ENCODE measurements at places on chromosomes 11 and 22.

GRCh38 chr11:113562576-113562975 lies 87.4 kb upstream of the DRD2 start:
- DNase-seq: no peak

DNA sequence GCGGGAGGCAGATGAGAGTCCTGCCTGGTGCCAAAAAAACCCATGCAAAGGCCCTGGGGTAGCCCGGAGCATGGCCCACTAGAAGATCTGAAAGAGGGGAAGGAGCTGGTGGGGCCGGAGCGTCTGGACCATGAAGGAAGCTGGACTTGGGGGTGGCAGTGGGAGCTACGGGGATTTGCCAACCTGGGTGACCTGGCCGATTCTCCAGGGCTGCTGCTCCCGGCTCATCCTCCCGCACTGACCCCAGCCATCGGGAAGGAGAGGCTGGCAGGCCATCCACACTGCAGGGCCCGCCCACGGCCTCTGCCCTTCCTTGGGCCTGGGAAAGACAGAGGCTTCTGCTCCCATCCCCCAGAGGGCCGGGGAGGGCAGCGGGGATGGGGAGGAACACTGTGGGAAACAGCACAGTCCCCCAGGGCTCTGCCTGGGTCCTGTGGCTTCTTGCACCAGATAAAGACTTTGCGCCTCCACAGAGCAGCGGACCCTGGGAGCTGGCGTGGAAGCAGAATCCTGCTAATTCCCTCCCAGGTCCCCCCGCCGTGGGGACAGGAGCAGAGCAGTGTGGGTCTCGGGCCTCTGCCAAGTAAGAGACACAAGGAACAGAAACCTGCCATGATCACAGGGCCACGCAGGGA lies 87.1 kb upstream of the LINC01488 start:
- DNase-seq: no peak

GRCh38 chr11:70547821-70548670 lies 149.7 kb downstream of the CTTN start:
- DNase-seq: no peak

DNA sequence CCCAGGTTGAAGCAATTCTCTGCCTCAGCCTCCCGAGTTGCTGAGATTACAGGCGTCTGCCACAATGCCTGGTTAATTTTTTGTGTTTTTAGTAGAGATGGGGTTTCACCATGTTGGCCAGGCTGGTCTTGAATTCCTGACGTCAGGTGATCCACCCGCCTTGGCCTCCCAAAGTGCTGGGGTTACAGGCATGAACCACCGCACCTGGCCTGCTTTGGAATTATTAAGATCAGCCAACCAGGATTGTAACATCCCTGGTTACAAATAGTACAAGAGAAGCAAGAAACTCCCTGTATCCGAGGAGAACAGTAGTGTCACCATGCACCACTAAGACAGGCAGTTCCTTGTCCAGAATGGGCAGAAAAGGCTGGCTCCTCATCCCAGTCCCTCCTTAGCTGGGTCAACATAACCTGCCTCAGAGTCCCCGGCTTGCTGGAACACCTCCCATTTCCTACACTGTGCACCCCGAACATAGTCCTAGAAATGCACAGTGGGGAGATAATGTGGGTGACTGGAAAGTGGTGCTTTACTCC lies 77.2 kb upstream of the INCENP start:
- DNase-seq: no peak

DNA sequence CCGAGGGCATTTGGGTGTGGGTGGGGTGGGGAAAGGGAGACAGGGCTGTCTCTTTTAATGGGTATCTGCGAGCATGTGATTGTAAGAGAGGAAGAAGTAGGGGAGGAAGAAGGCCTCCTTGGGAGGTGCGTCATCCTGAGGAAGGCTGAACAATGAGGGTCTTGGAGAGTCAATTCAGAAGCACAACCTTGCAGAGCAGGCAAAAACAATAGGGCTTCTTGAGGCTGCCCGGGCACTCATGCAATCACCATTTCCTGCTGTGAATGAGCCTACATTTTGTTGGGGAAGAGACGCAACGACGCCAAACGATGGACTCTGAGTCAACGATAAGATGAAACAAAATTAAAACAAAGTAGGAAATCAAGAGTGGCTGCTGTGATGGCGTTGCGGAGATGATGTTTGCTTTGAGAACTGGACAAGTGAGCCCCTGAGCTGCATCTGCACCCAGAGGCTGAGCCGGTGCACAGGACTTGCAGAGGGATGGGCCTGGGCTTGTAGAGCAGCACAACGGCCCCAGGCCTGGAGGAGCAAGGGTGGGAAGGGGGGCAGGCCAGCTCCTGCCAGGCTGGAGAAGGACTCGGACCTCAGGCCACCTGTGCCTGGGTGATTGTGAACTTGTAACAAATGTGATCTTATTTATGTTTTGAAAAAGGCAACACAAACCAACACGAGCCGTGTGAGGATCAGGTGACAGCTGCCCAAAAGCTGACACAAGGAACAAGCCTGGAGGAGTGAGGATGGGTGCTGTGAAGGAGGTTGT lies 92.3 kb upstream of the B3GAT1 start:
- DNase-seq: no peak

DNA sequence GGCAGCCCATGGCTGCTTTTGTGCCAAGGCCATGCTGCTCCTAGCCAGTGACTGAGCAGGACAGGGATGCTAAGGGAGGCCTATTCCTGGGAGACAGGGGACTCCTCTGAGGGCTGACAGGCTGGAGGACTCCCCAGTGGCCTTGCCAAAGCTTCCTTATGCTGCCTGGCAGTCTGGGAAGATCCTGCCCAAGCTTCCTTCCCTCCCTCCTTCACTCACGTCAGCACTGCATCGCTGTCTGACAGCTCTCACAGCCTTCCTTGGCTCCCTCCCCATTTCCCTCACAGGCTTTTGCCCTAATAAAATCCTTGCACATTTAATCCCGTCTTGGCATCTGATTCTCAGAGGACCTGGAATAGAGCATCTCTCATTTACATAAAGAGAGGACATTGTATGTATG lies 26.5 kb downstream of the HTR3A start:
- DNase-seq: peak; percentile 9

GRCh38 chr11:31619980-31620379 lies 110.4 kb downstream of the ELP4 start:
- DNase-seq: no peak

DNA sequence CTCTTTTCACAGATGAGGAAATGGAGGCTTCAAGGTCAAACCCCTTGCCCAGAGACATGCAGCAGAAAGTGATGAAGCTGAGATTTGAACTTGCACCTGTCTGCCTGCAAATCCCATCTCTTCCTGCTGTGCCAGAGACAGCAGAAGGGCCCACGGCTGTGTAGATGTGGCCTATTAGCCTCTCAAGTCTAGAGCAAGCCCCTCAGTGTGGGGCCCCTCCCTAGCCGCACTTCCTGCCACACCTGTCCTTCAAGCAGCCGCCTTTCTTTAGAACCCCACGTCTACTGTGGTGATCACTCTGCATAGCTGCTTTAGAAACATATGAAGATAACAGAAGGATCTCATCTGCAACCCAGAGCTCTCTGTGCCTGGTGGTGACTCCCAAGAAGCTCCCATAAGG lies 41.2 kb upstream of the JAM3 start:
- DNase-seq: no peak

DNA sequence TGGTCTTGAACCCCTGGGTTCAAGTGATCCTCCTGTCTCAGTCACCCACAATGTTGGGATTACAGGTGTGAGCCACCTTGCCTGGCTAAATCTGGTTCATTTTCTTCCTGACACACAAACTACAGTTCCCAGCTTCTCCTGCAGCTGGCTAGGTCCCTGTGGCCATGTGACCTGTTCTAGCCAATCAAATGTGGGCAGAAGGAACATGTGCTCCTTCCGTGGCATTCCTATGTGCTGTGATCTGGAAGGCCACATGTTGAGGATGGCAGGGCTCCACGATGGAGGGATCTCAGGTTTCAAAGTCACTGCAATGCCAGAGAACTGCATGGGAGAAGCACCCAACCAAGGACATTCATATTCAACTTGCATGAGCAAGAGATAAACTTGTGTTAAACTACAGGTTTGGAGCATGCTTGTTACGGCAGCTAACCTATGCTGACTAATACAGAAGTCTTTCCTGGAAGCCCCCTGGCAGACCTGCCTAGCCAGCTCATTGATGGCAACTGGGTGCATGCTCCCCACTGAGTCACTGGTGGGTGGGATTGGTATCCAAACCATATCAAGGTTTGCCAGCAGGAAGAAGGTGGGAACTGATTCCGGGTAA lies 86.0 kb downstream of the RPS6KA4 start:
- DNase-seq: no peak

DNA sequence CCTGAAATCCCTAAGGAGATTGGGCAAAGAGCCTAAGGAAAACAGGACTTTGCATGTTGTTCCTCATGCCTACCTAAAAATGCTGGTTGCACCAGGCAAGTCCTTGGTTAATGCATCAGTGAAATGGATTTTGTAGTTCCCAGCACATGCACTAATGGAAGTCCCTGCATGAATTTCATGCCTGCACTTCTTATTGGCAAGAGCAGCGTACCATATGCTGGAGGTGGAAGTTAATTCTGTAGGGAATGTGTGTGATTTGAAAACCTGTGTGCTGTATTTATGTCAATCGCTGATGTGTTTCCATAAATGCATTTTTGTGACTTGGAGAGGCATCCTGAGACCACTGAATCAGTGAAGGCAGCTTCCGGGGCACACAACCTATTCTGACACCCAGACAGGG lies 140.3 kb upstream of the MTNR1B start:
- DNase-seq: no peak

DNA sequence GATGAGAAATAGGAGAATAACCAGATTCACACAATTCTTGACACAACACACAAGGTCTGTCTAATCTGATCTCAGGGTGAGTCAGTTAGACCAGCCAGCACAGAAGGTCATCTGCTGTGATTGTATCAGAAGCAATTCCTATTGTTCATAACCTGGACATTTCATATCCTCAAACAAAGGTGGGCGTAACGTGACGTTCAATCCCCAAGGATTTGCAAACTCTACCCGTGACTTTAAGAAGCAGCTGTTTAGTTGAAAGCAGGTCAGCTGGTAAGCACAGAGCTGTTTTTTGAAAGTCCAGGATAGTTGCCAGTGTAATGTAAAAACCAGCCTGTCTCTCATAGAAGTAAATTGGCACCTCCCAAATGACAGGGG lies 385.1 kb downstream of the DCDC1 start:
- DNase-seq: no peak

DNA sequence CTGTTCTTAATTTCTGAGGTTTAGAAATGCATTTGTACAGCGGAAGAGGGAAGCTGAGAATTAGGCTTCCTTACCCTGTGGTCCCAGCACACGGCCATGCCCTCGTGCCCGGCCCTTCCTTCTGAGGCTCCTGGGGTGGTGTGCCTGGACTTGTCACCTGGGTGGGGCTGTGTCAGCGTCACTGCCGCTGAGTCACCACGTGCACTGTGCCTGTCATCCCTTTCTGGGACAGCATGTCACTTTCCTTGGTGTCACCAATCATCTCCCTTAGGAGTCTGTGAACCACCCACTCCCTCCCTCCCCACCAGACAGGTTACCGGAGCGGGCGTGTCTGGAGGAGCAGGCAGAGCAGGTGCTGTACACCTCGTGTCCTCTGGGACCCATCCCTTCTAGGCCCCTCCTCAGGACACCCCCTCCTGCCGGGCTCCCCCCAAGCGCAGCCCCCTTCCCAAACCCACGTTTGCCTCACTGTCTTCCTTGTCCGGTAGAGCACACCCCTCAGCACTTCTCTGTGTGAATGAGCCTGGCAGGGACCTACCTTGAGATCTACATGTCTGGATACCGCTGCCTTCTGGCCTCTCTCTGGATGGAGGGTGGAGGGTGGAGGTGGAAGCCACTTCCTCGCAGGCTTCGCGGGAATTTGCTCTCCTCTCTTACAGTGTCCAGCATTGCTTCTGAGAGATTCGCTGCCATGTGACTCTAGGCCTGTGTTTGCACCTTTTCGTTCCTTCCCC lies 367.6 kb downstream of the TBC1D22A start:
- peak; percentile 89 for DNase-seq

GRCh38 chr22:17562906-17563870 lies at the start of gene SLC25A18:
Gene SLC25A18, plus strand, starts transcription at chr22:17563498. Its CDS starts 16,447 bp downstream, at chr22:17579945.
- peak; percentile 21 for DNase-seq

DNA sequence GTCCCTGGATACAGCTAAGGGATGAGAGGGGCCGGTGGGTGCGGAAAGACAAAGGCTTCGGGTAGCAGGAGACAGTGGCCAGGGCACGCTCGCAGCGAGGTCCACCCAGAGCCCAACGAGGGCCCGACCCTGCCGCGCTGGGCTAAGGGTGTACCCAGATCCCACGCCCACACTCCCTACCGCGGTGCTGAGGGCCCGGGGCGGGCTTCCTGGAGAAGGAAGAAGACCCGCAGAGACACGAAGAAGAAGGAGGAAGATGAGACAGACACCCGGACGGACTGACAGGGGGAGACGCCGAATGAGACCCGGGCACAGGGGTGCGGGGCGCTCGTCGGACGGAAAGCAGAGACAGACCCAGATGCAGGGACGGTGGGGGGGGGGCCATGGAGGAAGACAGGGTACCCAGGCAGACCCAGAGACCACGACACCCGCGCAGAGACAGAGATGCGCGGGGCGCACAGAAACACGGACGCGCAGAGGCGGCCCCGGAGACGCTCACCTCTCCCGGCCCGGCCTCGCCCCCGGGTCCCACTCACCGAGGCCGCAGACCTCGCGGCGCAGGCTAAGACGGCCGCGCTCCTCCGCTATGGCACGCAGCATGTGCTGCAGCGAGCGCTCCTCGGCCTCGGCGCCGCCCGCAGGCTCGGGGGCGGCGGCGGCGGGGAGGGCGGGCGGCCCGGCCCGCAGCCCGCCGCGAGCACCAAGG lies 437 bp downstream of the KIAA0930 start:
- DNase-seq: peak; percentile 35

GRCh38 chr11:127224276-127224675 lies 223.7 kb upstream of the KIRREL3 start:
- DNase-seq: no peak

- DNase-seq: peak; percentile 28
These were observed 73.5 kb upstream of the PPARA start for GRCh38 chr22:46076651-46077339.

DNA sequence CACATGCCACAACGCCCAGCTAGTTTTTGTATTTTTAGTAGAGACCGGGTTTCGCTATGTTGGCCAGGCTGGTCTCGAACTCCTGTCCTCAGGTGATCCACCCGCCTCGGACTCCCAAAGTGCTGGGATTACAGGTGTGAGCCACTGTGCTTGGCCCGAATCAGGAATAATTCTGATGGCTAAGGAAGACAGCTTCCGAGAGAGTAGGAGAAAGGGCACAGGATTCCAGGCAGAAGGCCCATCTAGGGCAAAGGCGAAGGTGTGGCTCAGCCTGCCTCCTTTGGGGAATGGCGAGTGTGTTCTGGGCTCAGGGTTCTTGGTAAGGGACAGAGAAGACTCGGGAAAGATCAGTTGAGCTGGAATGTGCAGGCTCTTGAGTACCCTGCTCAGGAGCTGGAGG lies 1.6 kb upstream of the SYCE3 start:
- peak; percentile 63 for DNase-seq

- peak; percentile 59 for DNase-seq
These were observed 419 bp downstream of the ANKRD54 start for GRCh38 chr22:37843741-37844089.

DNA sequence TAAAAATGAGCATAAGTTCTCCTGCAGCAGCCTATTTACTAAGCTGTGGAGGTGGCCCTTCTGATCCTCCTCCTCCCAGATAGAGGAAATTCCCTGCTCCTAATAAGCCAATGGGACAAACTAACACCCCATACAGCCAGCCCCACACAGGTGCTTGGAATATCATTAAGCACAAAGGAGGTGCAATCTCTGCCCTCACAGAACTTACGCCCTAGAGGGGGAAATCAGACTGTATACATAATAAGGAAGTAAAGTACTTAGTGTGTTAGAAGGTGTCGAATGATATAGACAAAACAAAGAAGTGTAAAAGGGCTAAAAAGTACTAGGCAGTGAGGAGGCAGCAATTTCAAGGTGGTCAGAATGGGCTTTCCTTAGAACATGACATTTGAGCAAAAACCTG lies 5.8 kb downstream of the MS4A12 start:
- no peak for DNase-seq
